GM12878 (cell line): ENCODE measurements at places on chromosomes 16 and 17.

GRCh38 chr17:45999900-46000290 lies 845 bp downstream of the STH start:
- no peak for DNase-seq

GRCh38 chr17:725746-726145 lies 6.7 kb upstream of the TLCD3A start:
- DNase-seq, result no peak

- no peak for DNase-seq
Measured at GRCh38 chr17:30701498-30701989, 122.9 kb downstream of the CRLF3 start.

GRCh38 chr16:89201439-89202377 lies 1.4 kb upstream of the SLC22A31 start:
- no peak for DNase-seq

GRCh38 chr16:61921373-61921772 lies 114.9 kb downstream of the CDH8 start:
- DNase-seq, result no peak
